ENCODE measurements at places on chromosomes 6 and 20.
A peak's percentile ranks its signal among the peaks of the same experiment; 100 is the strongest.

DNA sequence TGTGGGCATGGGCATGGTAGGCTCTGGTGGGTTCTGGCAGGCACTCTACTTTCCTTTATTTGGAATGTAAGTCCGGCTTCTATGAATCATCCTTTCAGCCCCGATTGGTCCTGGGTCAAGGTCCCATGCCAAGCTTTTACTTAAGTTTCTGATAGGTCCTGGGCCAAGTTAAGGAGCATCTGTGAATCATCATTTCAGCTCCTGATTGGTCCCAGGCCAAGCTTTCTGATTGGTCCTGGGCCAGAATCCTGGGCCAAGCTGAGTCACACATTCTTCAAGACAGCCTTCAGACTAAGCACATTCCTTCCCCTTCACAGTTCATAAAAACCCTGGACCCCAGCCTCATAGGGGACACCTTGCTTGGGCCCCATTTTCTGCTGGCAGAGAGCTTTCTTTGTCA is 231.0 kb upstream of the EYS start:
- DNase-seq: no peak

DNA sequence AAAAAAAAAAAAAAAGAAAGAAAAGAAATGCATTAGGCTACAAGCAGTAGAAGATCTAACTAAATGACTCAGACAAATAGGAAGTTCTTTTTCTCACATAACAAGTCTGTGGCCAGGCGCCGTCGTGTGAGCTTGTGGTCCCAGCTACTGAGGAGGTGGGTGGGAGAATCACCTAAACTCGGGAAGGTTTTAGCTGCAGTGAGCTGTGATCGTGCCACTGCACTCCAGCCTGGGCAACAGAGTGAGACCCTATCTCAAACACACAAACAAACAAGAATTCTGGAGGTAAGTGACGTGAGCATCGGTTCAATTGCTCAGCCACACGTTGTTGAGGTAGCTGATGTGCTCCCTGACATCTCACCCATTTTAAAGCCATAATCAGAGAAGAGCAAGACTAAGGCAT is 37.9 kb upstream of the SLC23A2 start:
- no peak for DNase-seq

DNA sequence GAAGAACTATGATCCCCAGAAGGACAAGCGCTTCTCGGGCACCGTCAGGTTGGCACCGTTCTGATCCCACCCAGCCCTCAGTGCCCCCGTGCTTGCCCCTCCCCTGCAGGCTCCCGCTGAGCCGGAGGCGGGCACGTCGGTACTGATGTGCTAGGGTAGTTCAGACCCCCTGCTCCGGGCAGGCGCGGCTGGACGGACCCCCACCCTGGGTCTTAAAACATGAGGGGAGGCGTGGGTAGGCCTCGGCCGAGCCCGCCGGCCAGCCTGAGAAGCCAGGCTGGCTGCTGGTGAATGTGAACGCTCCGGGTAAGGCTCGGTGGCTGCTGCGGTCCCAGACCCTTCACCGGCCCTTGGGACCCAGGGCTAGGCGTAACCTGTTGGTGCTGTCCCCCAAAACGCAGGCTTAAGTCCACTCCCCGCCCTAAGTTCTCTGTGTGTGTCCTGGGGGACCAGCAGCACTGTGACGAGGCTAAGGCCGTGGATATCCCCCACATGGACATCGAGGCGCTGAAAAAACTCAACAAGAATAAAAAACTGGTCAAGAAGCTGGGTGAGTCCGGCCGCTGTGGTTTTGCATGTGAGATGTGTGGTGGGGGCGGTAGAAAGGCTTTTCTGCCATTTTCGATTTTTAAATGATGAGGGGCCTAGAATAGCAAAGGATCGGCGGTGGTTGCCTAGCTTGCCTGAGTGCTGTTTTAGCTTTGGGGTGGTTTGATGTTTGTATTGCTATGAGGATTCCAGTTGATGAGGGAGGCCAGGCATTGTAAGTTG is 964 bp downstream of the RPL10A start:
- peak; percentile 19 for DNase-seq

- no peak for DNase-seq
Observed at GRCh38 chr6:72283571-72283970, 338.3 kb upstream of the KCNQ5 start.

DNA sequence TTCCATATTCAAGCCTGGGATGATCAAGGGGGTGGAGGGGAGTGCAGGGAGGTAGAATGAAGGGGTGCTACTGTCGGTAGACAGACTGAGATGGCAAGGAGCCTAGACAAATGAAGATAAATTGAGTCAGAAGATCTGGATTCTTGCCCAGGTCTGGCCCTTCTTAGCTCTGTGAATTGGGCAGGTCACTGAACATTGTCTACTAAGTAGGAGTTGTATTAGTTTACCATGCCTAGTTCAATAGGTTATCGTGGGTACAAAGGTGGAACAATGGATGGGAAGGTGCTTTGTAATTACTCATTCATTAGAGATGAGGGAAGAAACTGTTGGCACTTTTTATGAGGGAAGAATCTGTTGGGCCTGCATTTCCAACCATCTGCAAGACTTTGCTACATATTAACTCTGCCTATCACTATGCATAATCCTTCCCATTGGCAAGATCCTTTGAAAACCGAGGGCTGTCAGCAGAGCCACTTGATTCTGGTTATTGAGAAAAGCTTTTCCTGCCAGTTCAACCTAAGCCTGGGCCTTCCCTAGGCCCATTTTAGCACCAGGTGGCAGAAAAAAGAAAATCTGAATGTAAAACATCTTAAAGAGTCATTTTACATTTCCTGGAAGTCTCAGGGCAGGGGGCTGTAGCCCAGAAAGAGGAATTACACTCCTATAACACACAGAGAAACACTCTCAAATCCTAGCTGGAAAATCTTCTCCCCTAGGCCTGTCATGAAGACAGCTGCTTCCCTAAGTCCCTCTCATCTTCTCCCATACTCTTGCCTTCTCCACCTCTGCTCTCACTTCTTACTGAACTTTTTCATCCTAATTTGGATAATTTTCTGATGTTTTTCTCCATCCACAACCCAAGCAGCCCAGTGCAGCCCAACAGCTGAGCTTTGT is 103.5 kb downstream of the CD24 start:
- no peak for DNase-seq

- peak; percentile 86 for DNase-seq
Observed at GRCh38 chr6:156776470-156776839, 723 bp upstream of the ARID1B start.

DNA sequence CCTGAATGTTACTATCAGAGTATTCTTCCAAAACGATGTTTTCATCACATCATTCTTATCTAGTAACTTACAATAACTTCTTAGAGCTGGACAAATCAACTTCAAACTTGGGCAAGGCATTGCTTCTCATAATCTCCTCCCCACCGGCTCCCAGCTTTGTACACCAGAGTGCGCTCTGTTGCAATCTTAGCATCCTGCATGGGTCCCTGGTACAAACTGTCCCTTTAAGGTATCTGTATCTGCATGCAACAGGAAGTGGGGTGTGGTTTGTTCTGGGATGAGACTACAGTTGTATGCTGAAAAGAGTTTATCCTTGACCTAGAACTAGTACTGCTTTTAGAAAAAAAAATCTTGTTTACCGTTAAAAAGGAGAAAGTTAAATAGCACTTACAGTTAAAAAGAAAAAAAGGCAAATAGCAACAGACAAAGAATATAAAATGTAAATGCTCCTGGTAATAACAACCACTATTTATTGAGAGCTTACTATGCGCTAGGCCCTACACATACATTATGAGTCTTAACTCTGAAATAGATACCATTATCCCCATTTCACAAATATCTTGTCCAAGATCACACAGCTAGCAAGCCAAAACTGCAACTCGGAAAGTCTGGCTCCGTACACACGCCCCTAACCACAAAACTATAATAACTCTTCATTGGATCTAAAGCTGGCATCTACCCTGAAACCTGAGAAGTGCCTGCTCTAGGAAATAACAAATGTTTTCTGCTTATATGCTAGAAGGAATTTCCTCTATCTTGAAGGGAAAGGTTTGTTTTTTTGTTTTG is 9.8 kb upstream of the HECA start:
- DNase-seq: peak; percentile 96

- DNase-seq: no peak
Observed at GRCh38 chr6:46979206-46979605, 57.5 kb upstream of the ADGRF5 start.

- DNase-seq: no peak
Observed at GRCh38 chr6:11752360-11752759, 26.2 kb downstream of the ADTRP start.

DNA sequence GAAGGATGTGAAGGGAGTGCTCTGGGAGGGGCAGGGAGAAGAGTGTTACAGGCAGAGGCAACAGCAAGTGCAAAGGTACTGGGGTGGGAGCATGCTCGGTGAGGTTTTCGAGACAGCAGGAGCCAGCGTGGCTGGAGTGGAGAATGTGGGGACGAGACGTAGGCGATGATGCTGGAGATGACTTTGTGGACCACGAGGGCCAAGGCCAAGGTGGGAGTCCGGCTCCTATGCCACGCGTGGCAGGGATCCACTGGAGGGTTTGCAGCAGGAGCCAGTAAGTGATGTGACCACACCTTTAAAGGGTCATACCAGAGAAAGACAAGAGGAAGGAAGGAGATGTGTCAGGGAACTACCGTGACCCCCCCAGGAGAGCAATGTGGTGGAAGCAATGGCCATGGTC is 7.3 kb downstream of the PTGIS start:
- no peak for DNase-seq

DNA sequence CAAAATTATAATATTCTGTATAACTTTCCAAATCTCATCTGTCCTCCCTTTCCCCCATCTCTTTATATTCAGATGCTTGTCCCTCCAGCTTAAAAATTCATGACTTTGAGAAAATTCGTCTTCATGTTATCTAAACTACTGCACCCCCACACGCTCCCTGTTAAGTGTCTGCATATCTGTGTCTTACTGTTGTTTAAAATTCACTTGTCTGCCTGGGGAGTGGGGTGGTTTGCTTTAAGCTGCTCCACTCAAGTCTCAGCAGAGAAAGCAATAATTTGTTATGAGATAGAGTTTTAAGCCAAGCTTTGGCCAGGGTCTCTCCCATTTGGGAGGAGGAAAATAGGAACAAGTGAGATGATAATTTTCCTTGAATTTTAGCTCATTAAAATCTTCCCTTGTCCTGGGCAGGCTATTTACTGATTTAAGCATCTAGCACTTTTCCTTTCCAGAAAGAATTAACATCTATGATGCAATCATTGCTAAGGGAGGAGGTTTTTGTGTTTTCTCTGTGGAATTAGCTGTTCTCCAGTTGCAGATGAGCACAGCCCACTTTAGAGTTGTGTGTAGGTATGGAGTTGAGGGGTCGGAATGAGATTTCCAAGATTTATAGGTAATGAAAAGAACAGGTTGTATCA is 36.8 kb downstream of the MTHFD1L start:
- DNase-seq: no peak

- no peak for DNase-seq
Observed at GRCh38 chr6:143112084-143112768, 51.5 kb downstream of the AIG1 start.

- peak; percentile 64 for DNase-seq
Observed at GRCh38 chr20:7980332-7981046, 39.1 kb downstream of the TMX4 start.

GRCh38 chr6:142914937-142915697 is 29.9 kb downstream of the HIVEP2 start:
- no peak for DNase-seq

DNA sequence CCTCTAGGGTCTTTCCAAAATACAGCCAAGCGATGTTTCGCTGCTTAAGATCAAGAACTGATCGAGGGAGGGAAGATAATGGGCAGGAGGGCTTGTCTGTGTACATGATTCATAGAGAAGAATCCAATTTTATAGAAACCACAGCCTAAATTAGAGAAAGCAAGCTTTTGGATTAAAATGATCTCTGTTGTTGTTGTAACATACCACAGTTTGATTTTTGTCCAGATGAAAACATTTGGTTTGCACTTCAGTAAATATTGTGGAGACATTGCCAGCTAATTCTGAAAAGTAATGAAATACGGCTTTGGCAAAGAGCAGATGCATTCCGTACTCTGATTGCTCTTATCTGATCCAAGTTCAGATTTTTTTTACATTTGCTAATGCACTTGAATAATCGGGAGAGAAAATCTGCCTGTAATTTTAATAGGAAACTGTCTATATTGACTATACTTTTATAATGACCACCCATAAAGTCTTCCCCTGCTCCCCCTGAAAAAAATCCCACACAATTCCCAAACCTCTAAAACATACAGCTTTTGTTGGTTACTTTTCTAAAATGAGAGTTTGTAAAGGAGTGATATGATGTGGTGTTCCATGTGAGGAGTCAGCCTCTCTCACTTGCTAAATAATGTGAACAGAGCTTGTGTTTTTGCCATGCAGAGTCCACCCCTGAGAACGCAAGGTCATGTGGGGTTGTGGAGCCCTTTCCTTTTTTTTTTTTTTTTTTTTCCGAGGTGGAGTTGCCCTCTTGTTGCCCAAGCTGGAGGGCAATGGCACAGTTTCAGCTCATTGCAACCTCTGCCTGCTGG is 199.9 kb downstream of the DTNBP1 start:
- no peak for DNase-seq

DNA sequence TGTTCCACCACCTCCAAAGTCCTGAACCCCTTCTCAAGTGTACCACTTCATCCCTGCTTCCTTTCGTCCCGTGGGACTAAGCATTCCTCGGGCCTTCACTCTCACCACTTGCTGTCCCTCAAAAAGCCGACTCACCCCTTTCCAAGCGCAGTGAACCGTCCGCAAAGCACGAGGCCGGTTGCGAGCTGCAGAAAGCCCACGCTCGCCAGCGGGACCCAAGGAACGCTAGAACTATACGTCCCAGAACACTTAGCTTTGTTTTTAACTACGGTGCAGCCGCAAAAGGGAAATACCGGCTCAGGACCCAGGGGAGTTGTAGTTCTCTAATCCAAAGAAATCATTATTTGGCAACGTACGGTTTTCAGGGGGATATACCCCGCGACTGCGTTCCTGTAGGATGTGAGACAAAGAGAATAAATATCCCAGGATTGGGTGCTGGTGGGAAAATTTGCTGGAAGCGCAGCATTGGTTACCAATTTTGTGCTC is 416 bp upstream of the POLR1H start:
- peak; percentile 62 for DNase-seq

DNA sequence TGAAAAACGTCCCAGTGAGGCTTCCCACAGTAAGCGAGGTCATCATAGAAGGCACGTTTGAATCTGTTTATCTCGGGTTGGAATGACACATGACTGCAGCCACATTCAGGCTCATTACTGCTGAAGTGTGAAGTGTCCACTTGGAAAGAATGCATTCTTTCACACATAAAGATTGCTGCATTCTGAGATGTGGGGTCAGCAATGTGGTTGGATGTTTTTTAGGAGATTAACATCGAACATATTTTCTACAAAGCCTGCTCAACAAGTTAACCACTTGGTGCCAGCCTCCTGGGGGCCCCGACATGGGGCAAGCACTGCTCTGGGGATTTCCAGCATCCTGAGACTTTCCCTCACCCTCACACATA is 79.9 kb downstream of the BMP6 start:
- no peak for DNase-seq

Data from hematopoietic multipotent progenitor cell treated with erythropoietin and hydrocortisone succinate and interleukin-3 and kit ligand, for 6 days (in vitro differentiated cells).